ENCODE measurements at places on chromosomes 7 and 10.
A peak's percentile ranks its signal among the peaks of the same experiment; 100 is the strongest.

- DNase-seq, result peak; percentile 6
Observed at GRCh38 chr10:71090801-71091200, 121.6 kb upstream of the UNC5B start.

- DNase-seq, result peak; percentile 39
Observed at GRCh38 chr10:14587540-14588083, 187.1 kb downstream of the FAM107B start.

DNA sequence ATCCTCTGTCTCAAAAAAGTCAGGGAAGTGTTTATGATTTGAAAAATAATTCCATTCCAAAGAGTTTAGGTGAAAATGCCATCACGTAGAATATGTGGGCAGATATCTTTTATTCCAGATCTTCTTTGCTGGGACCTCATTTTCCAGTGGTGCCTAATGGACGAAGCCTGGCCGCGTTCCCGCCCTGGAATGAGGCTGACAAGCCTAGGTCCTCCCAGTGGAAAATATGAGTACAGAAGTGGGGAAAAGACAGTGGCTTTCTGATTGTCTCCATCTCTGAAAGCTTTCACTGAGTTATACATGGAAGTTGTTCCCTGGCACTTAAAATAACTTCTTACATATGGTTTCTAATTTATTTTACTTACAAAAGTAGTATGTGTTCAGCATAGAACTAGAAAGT lies 139.4 kb downstream of the TACC2 start:
- DNase-seq, result no peak

DNA sequence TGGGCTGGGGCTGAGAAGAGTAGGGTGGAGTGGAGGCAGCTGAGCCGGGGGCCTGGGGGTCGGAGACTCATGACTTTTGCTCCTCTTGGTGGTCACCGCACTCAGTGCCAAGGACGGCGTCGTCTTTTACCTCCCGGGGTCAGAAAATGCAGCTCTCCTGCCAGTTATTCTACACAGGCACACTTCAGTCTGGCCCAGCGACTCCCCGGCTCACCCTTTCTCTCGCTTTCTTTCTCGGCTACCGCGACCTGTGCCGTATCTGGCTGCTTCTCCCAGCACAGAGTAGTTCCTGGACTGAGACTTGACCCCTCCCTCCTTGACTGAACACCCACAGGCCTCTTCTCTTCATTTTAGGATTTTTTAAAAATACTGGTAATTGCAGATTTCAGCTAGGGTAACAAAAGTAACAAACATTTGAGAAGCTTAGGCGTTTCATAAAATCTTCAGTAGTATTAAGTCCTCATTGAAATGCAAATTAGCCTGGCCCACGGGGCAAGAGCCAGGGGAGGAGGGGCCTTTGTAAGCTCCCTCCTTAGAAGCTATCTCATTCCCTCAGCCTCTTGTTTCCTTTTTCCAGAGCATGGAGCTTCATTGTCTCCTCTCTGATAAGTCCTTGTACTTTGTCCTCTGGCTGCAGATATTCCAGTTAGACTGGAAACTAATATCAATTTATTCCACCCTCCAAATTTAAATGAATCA lies 1.1 kb upstream of the PRLHR start:
- no peak for DNase-seq
